ENCODE measurements at places on chromosomes 12 and 14.
A peak's percentile ranks its signal among the peaks of the same experiment; 100 is the strongest.

DNA sequence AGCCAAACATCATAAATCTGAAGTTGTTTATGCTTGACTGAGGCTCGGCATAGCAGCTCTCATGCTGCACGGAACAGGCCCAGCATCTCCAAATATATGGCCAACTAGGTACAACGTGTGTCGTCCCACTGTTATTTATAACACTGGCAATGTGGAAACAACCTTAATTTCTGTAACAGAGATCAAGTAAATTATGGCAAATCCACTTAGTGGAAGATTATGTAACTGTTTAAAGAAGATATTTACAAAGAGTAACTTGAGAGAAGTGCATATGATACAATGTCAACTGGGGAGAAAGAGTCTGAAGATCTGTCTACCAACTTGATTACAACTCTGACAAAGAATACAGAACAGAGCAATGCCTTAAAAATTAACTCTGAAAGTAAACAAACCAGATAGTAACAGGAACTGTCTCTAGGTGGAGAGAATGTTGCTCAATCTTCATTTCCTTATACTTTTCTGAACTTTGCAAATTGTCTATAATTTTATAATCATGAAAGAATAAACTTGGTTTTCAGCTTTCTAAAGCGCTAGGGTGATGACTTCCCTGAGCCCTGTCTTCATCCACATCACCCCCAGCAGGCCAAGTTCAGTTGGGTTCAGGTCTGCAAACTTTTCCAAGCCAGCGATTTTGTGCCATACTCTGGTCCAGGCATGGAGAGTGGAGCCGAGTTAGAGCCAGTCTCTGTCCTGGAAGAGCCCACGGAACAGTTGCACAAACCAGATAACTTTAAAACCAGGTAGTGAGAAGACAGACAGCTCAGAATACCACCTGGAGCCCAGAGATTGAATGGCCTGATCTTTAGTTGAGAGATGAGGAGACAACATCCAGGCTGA is 44.3 kb upstream of the BDKRB2 start:
- DNase-seq = no peak

DNA sequence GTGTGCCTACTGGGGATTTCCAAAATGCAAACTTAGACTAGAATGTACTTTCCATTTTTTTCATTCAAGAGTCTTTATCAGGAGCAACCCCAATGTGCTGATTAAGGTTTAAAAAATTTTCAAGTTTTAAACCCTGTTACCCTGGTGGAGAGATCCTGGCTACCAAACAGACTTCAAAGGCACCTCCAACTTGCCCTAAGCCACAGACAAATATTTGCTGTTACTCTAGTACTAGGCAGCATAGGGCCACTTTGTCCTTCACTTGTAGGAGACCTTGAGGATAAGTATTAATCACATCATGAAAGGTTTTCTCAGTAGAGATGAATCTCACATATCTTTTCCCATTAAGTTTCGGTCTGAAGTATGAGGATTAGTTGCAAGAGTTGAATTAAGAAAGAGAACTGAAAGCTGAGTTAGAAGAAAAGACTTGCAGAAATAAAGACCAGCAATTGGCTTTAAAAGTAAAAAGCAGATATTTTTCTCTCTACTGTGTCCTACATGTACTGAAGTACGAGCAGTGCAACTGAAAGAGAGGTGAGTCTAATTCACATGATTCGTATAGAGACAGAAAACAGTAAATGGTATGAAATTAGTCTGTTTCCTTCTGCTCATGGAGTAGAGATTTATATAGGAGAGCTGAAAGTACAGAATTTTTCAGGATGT is 28.3 kb downstream of the NTN4 start:
- DNase-seq = no peak

DNA sequence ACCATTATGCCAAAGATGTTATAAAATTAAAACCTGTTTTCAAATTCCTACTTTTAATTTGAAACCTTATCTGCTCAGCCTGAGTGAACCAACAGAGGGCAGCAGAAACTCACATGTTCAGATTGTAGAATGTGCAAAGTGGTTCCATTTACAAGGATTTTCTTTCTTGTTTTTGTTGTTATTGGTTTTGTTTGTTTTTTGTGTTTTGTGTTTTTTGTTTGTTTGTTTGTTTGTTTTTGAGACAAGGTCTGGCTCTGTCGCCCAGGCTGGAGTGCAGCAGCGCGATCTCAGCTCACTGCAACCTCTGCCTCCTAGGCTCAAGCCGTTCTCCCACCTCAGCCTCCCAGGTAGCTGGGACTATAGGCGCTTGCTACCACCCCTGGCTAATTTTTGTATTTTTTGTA is 22.8 kb upstream of the GARIN2 start:
- peak; percentile 41 for DNase-seq

GRCh38 chr14:21414137-21414631 is 30.4 kb upstream of the SUPT16H start:
- peak; percentile 25 for DNase-seq

DNA sequence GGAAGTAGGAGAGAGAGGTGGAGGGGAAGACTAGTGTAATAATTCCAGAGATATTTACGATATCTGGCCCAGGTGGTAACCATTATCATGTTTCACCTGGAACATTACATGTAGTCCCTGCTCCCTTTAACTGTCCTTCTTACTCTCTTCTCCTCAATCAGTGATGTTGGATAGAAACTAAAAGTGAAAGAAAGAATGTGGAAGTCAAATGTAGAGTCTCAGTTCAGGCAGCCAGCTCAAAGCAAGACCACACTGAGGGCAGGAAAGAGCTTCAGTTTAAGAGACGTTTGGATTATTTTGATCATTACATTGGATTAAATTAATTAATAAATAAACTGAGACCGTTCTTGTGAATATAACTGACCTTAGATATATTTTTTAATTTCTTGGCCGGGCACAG is 594.4 kb downstream of the FLRT2 start:
- no peak for DNase-seq

DNA sequence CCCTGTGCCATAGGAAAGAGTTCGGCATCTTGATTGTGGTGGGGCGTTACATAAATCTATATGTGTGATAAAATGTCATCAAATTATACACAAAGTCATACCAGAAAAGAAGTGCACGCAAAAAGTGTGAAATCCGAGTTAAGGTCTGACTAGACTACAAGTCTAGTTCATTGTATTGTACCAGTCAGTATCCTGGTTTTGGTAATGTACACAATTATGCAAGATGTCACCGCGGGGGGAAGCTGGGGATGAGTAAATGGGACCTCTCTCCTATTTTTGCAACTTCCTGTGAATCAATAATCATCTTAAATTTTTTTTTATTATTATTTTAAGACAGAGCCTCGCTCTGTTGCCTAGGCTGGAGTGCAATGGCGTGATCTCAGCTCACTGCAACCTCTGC is 43.2 kb upstream of the BCL11B start:
- no peak for DNase-seq

DNA sequence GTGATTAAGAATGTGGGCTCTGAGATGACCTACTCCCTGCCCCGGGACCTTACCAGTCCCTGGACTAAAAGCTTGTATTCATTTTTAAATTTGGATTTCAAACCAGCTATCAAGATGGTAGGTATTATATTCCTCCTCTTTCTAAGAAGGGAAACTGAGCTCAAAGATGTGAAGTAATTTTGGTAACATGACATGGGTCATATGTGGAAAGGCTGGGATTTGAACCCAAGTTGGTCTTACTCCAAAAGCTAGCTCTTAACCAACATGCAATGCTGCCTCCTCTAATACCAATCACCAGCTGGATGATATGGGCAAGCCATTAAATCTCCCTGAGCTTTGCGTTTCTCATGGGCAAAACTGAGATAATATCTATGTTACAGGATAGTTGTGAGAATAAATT is 166.4 kb upstream of the SLC38A2 start:
- DNase-seq = no peak

GRCh38 chr12:16130343-16130742 is 147.1 kb downstream of the SLC15A5 start:
- no peak for DNase-seq

DNA sequence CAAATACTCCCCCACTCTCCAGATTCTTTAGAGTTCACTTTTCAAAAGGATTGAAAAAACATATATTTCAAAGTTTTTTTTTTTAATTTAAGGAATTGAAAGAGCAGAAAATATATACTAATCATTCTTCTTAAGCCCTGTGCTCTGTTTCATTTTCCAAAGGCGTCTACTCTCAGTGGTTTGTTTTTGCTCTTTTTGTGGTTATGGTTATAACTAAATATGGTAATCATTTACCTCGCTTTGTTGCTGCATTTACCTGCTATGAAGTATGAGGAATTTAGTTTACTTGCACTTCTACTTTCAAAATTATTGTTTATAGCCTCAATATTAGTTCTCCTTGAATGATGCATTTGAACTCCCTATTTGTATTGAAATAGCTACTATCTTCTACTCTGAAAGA is 55.9 kb upstream of the LRRK2 start:
- no peak for DNase-seq

DNA sequence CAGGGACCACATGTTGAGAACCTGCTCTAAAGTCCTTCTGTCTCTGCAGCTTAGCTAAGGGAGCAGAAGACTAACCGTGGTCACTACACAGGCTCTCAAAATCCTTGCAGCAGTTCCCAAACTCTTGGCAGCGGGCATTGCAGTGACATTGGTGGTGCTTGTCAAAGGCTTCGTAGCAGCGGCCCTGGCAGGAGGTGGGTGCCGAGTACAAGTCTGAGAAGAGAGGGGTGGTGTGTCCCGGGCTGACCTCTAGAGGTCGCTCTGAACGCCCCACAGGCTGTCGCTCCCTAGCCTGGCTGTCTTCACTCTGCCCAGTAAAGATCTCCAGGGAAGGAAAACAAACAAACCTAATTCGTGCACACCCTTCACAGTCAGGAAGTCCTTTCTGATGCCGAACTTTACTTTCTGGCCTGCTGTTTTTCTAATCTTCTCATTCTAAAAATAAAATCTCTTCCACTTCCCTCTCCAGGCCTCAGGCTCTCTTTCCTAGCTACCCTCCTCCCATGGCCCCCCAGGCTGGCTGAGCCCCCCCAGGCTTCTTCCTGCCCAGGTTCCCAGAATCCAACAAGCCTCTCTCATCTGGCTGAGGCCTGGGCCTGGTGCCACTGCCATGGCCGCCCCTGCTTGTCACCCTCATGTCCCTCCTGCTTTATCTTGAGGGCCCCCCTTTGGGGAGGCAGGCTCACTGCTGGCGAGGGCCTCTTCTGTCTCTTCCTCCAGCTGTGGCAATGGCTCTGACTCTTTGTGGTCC is 7.7 kb downstream of the ENDOU start:
- DNase-seq = no peak

- no peak for DNase-seq
Observed at GRCh38 chr12:131035245-131035681, 81.6 kb downstream of the ADGRD1 start.
